ENCODE measurements at places on chromosomes 2 and 18.

- no peak for DNase-seq
Observed at GRCh38 chr18:48668466-48669179, 129.8 kb downstream of the CTIF start.

DNA sequence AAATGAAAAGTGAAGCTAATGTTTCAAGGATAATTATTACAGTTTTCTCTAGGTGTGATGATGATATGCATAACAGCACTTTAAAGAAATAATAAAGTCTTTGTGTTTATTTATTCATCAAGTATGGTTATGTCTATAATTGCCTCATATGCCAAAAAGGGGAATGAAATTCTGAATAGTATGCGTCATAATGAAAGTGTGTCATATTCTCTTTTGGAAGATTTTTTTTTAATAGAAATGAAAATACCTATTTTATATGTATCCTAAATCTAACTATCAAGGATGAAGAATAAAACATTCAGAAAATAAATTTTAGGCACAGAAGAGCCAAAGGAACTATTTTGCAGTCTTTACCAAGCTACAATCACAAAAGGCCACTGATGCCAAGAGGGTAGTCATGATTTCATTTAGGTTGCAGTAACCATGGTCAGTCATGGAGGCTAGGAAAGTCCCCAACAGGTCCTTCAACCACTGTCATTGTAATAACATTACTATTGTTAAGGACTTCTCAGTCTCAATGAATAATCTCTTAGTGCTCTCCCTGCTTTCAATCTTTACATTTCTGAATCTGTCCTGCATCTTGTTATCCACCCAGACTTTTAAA lies 712.5 kb downstream of the DCDC2C start:
- no peak for DNase-seq

GRCh38 chr18:416930-417329 lies 83.6 kb downstream of the COLEC12 start:
- no peak for DNase-seq

DNA sequence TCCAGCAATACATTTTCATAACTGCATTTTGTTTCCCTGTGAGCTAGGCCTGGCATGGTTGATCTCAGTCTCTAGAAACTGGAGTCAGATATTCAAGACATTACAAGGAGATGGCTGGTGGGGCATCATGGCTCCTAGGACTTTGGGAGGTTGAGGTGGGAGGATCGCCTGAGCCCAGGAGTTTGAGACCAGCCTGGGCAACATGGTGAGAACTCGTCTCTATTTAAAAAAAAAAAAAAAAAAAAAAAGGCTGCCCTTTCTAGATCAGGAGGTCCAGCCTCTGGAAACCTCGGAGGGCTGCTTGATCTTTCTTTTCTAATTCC lies 362 bp upstream of the VAMP8 start:
- DNase-seq = no peak

DNA sequence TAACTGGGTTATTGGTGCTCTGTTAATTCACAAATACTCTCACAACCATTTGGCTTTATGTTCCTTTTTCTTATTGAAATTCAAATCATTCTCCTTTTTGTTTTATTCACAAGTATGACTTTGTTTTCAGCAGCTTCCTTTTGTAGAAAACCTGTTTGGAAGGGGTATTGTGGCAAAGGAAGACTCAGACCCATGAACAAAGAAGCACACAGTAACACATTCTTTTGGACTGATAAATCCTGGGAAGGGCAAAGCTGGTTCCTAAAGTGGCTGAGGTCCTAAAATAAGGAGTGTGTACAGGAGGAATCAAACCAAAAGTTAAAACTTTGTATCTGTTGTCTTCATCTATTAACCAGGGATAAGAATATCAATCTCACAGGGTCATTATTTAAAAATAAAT lies 374.7 kb upstream of the FIGN start:
- no peak for DNase-seq

GRCh38 chr2:129347486-129348217 lies 631.8 kb upstream of the RAB6C start:
- DNase-seq = no peak

All from T1000 (cell line).